Choroid plexus epithelial cell (primary cell): ENCODE measurements at places on chromosomes 2 and 18.

DNA sequence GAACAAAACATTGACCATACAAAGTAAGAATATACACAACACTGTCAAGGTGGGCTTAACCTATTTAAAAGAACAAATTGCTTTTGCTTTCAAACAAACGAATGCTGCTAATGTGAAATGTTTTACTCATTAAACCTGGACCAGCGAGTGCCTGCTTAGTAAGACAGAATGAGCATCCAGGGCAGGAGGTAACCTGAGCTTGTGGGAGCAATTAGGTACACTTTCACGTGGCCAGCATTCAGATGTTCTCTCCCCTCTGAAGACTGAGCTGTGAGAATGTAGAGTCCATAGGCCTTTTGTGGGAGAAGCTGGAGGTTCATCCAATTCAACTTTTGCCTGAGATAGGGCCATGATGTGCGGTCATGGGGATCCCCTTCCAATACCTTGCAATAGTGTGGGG is 266.5 kb downstream of the TSN start:
- DNase-seq, result no peak

- peak; percentile 72 for DNase-seq
These were observed 1.4 kb downstream of the TOGARAM2 start for GRCh38 chr2:28982381-28982950.

GRCh38 chr2:191037351-191037750 is 23.4 kb upstream of the STAT1 start:
- DNase-seq, result no peak

DNA sequence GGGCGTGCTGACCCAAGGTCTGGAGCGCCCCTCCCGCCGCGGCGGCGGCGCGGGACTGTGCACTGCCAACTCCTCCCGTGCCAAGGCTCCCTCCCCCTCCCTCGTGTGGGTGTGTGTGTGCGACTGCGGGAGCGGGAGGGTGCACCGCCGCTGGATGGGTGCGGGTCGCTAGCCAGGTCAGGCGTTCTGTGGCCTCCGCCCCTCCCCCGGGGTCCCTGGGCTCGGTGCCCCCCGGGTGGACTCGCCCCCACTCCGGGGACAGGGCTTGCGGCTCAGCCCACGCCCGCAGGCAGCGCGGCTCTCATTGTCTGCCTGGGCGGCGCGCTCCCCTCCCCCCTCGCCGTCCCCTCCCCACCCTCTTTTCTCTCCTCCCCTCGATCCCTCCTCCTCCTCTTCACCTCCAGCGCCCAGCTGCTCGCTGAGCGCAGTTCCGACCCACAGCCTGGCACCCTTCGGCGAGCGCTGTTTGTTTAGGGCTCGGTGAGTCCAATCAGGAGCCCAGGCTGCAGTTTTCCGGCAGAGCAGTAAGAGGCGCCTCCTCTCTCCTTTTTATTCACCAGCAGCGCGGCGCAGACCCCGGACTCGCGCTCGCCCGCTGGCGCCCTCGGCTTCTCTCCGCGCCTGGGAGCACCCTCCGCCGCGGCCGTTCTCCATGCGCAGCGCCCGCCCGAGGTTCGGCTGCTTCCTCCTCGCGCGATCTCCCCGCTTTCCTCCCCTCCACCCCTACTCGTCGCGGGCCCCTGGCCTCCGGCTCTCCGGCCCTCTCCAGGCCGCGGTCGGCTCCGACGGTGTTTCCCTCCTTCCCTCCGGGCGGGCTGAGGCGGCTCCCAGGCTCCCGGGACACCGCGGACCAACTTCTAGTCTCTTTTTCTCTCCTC is at the start of gene GATA6:
TSS of gene GATA6 (plus strand) at position 579 of the 878 bp plus-strand sequence. CDS start 1,556 bp downstream, outside the sequence.
- peak; percentile 98 for DNase-seq

DNA sequence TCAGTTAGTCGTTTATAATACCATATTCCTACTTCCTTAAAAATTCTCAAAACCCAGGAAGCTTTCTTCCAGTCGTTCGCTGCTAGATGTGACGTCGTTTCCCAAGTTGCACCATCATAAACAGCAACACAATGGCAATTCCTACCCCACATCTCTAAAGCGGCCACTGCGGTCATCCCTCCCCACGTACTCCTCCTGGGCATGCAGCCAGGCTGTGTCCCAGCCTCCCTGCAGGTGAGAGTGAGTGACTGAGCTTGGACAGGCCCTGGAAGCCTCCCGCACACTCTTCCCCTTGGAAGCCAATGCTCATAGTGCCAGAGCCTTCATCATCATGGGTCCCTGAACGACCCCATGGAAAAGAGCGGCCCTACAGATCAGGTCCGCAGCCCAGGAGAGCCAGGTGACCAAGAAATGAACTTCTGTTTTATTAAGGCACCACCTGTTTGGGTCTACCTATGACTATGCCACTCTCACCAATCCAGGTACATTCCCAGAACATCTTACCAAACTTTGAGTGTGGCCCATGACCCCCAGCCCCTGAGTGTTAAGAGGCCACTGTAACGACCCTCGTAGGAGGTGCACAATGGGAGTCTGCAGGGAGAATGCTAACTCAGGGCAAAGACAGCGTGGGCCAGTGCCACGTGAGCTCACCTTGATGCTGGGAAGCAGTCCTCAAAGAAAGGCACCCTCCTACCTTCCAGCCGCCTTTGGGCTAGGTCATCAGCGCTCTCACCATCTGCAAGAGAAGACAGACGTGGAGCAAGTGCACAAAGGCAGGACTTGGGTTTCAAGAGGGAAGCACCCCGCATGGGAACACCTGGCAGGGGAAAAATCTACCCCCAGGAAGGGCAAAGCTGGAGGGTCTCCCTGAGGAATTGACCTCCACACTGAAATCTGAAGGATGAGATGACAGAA is 74.7 kb upstream of the RAB6C start:
- no peak for DNase-seq

- no peak for DNase-seq
These were observed 14.7 kb upstream of the ARHGAP25 start for GRCh38 chr2:68719912-68720311.

DNA sequence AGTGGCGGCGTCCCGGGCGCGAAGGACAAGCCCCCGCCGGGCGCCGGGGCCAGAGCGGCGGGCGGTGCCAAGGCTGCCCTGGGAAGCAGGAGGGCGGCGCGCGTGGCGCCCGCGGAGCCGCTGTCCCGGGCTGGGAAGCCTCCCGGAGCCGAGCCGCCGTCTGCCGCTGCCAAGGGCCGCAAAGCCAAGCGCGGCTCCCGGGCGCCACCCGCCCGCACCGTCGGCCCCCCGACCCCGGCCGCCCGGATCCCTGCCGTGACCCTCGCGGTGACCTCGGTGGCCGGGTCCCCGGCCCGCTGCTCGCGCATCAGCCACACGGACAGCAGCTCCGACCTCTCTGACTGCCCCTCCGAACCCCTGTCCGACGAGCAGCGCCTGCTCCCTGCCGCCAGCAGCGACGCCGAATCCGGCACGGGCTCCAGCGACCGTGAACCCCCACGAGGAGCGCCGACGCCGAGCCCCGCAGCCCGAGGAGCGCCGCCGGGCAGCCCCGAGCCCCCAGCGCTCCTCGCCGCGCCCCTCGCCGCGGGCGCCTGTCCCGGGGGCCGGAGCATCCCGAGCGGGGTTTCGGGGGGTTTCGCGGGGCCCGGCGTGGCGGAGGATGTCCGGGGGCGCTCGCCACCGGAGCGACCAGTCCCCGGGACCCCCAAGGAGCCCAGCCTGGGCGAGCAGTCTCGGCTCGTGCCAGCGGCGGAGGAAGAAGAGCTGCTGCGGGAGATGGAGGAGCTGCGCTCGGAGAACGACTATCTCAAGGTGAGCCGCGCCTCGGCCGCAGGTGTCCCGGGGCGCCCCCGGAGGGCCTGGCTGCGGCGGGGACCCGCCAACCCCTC is 820 bp downstream of the MTCL1 start:
- DNase-seq, result no peak

- DNase-seq, result peak; percentile 65
These were observed 20.5 kb upstream of the LRPPRC start for GRCh38 chr2:44016282-44016681.

DNA sequence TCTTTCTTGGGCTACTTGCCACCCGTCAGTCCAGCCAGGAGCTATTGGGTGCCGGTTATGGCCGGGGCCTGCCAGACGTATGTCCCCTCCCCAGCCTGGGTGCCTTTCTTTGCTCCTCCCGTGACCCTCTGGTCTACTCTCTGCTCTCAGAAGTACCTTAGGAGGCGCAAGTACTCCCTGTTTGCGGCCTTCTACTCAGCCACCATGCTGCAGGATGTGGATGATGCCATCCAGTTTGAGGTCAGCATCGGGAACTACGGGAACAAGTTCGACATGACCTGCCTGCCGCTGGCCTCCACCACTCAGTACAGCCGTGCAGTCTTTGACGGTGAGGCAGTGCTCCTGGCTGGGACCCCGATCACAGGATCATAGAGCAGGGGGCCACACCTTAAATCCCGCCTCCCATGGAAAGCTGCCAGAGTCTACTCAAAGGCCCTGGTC is 99.5 kb downstream of the DYSF start:
- no peak for DNase-seq

DNA sequence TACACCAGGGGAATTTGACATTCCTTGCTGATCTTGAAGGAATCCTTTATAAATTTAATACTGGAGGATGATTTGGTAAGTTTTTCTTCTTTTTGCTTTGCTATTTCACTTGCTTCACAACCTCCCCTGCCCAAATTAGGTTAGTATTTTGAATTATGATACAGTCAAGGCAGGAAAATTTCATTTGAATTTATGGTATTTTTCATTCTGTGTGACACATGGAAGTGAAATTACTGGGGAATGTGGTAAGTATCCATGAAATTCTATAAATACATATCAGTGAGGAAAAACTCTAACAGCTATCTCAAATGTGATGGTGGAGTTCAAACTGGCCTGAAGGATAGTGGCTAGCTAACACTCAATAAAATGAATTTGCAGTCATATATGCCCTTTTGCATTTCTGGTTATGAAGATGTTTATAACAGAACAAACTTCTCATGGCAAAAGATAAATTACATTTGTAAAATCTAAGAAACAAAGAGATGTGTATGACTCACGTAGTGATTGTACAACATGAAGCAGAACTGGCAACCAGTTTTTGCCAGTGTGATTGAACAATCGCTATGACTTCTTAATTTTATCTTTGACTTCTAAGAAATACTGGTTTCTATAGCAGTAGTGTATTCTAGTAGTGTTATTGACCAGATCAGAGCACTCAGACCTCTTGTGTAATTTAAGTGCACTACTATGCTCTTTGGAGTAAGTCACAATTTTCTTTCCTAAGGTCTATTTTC is 152.6 kb downstream of the IKZF2 start:
- peak; percentile 56 for DNase-seq

- DNase-seq, result no peak
These were observed 44.9 kb downstream of the CTDP1 start for GRCh38 chr18:79724299-79725080.

- no peak for DNase-seq
These were observed 71.9 kb downstream of the BIN1 start for GRCh38 chr2:127034883-127035611.

DNA sequence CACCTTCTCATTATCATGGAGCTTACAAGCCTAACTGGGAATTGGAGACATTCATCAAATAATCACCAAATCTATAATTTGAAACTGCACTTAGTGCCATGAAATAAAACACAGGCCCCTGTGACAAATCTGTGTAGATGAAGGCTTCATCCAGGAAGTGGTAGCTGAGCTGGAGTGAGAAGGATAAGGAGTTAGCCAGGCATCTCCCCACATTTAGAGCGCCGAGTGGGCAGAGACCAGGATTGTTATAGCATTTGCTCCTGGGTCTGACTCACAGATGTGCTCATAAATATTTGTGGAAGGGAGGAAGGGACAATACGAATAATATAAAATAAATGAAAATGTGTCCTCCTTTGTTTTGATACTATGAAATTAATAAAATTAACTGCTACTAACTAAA is 2.5 kb upstream of the MAT2A start:
- peak; percentile 60 for DNase-seq

DNA sequence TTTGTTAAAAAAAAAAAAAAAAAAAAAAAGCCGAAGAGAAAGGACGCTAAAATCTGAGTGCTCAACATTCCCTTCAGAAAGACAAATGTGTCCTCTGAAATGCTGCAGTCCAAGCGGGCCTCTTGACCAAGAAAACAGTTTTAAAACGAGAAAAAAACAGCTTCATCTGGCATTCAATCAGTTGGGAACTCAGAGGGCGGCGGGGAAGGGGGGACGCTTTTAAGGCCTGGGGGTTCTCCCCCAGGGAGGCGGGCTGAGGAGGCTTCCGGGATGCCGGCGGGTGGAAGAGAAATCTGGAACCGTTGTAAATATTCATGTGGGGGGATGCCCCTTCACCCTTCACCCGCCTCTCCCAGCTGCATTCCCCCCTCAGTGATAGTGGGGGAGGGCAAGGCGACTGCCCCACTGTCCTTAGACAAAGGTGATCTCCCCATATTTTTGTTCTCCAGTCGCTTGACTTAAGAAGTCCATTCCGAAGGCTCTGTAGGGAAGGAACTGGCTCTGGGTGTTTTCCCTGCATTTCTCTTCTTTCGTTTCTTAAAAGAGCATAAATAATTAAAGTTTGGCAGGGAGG is 3.3 kb upstream of the HOXD11 start:
- DNase-seq, result no peak

GRCh38 chr2:80102026-80102425 is 202.5 kb downstream of the LRRTM1 start:
- DNase-seq, result no peak
